ENCODE measurements at places on chromosomes 1 and 21.

GRCh38 chr1:248823517-248824001 lies 2.2 kb downstream of the SH3BP5L start:
- no peak for DNase-seq

DNA sequence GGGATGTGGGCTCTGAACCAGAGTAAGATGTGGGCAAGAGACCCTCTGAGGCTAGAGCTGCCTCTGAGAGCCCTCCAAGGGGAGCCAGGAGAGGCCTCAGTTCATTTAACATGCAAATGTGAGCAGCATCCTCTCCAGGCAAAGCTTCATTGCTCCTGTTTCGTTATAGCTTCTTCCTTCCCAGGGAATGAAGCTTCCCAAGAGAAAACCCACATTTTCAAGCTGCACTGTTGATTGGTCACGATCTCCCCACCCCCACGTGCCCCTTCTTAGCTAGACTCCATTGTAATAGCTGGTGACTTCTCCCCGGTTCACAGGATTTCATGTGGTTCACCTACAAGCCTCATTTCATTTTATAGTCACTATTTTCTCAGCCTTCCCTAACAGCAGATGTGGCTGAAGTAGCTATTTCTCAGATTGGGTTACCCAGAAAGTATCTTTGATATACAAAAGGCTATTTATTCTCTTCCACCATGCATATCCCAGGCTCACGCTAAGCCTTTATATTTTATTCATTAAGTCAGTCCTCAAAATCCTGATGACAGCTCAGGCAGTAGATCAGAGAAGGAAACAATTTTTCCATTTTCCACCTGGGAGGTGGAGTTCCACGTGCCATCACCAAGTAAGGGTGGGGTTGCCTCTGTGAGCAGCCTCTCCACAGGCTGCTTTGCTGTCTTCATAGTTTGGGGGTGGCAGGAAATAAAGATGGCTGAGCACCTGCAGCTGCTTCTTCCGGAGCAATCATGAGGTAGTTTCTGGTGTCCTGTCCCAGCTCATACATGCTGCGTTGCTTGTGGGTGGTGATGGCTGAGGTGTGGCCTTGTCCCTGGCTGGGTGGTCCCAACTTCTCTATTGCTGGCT lies 178.3 kb upstream of the RAB4A start:
- DNase-seq, result no peak

DNA sequence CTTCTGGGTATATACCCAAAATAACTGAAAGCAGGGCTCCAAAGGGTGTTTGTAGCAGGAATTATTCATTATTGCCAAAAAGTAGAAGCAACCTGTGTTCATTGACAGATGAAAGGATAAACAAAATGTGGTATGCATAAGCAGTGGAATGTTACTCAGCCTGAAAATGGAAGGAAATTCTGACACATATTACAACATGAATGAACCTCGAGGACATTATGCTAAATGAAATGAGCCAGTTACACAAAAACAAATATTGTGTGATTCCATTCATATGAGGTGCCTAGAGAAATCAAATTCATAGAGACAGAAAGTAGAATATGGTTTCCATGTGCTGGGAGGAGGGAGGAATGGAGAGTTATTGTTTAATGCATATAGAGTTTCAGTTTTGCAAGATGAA lies 86.3 kb upstream of the ARTN start:
- DNase-seq, result no peak

DNA sequence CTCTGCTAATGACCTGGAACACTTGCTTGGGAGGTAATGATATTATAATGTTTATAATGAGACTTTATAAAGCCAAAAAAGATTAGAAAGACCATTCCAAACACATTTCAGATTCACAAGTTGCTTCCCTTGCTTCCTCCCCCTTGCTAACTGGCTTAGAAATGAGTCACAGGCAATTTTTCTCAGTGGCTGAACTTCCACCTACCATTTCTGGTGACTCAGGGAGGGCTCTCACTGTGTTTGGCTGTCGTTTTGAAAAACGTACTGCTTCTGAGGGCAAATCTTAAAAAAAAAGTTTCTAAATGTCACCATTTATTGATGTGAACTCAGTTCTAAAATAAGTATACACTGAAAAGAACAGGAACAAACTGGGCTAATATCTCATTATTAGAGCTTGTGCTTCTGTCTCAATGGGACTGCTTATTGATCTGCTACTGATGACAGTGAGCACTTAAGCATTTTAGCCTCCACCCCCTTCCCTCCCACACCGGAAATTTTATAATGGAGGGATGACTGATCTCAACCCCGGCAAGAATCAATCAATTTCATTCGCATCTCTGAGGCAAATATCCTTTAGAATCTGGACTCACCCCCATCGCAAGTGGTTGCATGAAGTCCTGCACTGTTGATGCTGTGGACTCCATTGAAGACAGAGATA lies 278.3 kb downstream of the KCTD3 start:
- no peak for DNase-seq

DNA sequence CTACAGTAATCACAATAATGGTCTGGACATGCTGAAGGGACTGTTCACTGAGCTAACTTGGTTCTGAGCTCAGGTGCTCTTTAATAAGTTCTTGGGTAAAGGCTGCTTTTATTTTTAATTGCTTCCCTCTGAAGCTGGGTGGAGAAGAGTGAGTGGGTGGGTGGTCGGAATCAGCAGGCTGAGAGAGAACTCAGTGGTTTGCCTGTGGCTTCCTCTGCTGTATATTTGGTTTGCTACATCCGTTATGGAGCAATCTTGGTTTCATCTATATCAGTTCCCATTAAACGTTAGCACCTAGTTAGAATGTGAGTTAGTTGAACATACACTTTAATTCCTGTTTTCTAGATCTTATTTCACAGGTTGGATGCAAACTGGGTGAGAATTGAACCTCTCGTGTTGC lies 23.3 kb downstream of the CNIH4 start:
- DNase-seq, result peak; percentile 46

- no peak for DNase-seq
Measured at GRCh38 chr1:183735069-183735860, 69.7 kb upstream of the RGL1 start.

DNA sequence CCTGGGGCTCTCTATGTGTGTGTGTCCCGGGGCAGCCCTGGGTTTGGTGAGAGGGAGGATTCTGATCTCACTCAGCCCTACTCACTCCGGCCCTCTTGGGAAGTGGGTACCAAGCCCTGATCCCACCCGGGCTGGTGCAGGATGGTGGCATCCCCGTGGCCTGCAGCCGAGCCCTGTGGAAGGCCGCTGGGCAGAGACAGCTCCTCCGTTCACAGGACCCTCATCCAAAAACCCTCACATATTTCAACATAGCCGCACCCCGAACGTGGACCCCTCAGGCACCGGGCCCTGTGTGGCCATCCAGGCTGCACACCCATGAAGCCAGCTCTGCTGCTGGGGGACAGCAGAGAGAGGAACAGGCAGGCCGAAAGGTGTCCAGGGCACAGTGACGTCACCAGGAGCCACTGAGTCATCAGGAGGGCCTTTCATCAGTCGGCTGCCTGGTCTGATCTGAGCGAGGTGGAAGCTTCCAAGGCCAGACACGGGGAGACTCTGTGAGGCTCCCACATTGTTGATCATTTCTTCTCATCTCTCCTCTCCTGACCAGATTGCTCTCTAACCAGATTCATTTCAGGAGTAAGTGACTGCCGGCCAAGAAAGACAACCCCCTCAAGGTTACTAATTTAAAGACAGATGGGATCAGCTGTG lies 16.2 kb upstream of the GPR157 start:
- DNase-seq, result no peak

GRCh38 chr1:151501474-151501873 lies 9.7 kb upstream of the CGN start:
- DNase-seq, result no peak

- DNase-seq, result peak; percentile 86
Measured at GRCh38 chr1:30743584-30744059, 14.0 kb downstream of the LAPTM5 start.

DNA sequence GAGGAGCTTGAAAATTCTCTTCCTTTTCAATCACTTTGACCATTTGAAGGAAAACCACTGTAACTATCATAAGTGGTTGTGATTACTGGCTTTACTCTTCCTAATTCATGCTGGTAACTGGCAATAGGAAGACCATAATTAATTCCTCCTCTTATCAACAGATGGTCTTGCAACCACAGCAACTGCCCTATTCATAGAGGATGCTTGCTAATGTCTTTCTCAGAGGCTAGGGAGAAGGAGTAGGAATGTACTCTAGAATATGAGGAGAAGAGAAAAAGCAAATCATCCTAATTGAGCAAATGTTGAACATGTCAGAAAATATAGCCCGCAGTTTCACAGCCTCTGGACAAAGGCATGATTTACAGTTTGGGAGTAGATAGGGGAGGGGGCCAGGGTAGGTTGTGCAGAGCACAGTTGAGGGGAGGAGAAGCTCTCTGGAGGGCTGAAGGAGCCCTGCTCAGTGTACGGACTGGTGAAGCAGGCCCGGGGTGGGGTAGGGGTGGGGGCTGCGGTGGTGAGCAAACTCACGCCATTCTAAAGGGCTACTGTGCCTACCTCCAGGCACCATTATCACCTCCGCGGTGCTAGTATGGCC lies 192.9 kb downstream of the PCP4 start:
- DNase-seq, result no peak

- no peak for DNase-seq
Measured at GRCh38 chr1:19532519-19532918, 47.2 kb upstream of the CAPZB start.

DNA sequence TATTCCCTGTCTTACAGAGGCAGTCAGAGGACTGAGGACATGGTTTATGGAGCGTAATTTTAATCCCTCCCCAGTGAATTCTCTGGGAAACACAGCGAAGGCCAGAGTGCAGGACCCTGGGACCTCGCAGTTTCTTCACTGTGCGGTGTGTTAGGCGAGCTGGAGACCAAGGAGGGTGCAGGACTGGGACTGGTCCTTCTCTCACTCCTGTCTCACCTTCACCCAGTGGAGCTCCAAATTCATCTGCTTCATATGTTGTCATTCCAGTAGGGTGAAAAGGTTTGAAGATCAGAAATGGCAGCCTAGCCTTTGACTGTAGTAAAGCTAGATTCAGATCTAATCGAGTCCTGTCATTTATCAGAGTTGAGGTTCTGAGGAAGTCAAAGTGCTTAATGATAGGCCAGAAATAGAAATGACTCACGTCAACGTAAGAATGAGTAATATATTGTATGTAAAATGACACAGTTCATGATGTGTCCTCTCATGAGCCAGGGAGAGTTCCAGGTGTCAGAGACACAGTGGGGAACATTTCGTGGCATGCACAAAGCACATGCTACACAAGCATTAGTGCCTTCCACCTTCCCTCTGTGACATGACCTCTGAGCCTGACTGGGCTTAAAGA lies 647.5 kb downstream of the SMYD3 start:
- DNase-seq, result no peak

Data from CD4-positive, alpha-beta T cell treated with Interleukin-4 for 1 hour (primary cell).